ENCODE measurements at places on chromosomes 4 and X. TPM values are rescaled to one million over a fixed set of nuclear protein-coding genes. Genes with fewer than 3 reads are reported as not detected.
A peak's percentile ranks its signal among the peaks of the same experiment; 100 is the strongest.

The NLRP2B gene
- not detected for total RNA-seq

The SPATA4 gene
- total RNA-seq, result 0.28 TPM

The TIGD4 gene
- total RNA-seq, result not detected

The RAB40A gene
- under 0.01 TPM for total RNA-seq

The SAGE1 gene
- total RNA-seq, result not detected

The SRP72 gene
- 197 TPM for total RNA-seq

The MAGEE2 gene
- total RNA-seq, result not detected

The SYTL5 gene
- 0.56 TPM for total RNA-seq

The EGFL6 gene
- total RNA-seq, result not detected

The CWH43 gene
- not detected for total RNA-seq

- no peaks in the 10 kb centered on the region for H3K36me3 ChIP-seq
- H3K4me3 ChIP-seq, result no peak overlapping the region
- DNase-seq, result no peak
These were observed 181.8 kb upstream of the STS start for GRCh38 chrX:6965729-6966128.

- H3K4me1 ChIP-seq, result no peaks in the 10 kb centered on the region
- no peak overlapping the region for H3K27ac ChIP-seq
- no peak for DNase-seq
- H3K4me3 ChIP-seq, result no peak overlapping the region
- no peaks in the 10 kb centered on the region for H3K36me3 ChIP-seq
These were observed 97.6 kb upstream of the STIM2 start for GRCh38 chr4:26763063-26763462.

GRCh38 chr4:87912164-87913004 lies 63.1 kb upstream of the SPP1 start:
- H3K4me3 ChIP-seq, result no peak overlapping the region
- no peaks in the 10 kb centered on the region for H3K36me3 ChIP-seq
- H3K27ac ChIP-seq, result no peak overlapping the region
- H3K4me1 ChIP-seq, result no peaks in the 10 kb centered on the region
- peaks cover 10% of the 10 kb centered on the region for H3K27me3 ChIP-seq
- no peak for DNase-seq

GRCh38 chrX:25527596-25527995 lies 511.8 kb upstream of the ARX start:
- H3K4me3 ChIP-seq, result no peak overlapping the region
- no peaks in the 10 kb centered on the region for H3K27me3 ChIP-seq
- no peaks in the 10 kb centered on the region for H3K4me1 ChIP-seq
- no peak overlapping the region for H3K27ac ChIP-seq
- DNase-seq, result no peak

DNA sequence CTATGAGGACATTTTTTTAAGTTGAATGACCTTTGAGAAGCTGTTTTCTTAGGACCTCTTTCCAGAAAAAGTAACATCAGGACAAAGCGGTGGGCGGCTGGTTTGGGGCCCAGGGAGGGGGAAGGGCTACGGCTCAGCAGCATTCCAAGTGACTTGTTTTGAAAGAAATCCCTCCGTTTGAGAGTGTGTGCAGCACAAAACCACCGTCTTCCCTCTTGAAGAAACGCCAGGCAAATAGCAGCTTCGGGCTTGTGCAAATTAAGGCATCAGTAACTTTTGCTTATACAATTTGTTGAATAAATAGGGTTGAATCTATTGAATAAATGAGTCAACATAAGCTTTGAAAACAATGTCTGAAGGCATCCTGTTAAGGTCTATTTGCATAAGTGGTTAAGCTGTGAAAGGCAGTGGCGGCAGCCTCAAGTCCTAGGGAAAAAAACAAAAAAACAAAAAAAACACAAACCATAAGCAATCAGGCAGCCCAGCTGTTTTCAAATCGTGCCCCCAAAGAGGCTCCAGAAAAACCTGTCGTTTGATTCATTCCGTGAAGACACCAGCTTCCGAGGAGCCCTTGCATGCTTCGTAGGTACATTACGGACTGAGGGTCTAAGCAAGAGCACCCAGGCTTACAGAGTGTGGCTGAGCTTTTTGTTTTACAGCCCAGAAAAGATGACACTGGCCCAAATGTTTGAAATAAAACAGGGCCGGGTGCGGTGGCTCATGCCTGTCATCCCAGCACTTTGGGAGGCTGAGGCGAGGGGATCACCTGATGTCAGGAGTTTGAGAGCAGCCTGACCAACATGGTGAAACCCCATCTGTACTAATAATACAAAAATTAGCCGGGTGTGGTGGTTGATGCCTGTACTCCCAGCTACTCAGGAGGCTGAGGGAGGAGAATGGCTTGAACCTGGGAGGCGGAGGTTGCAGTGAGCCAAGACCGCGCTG lies 103.7 kb downstream of the CRLF2 start:
- H3K4me1 ChIP-seq, result no peaks in the 10 kb centered on the region
- H3K36me3 ChIP-seq, result no peaks in the 10 kb centered on the region
- no peaks in the 10 kb centered on the region for H3K27me3 ChIP-seq
- no peak overlapping the region for H3K27ac ChIP-seq
- no peak overlapping the region for H3K4me3 ChIP-seq
- no peak for DNase-seq

DNA sequence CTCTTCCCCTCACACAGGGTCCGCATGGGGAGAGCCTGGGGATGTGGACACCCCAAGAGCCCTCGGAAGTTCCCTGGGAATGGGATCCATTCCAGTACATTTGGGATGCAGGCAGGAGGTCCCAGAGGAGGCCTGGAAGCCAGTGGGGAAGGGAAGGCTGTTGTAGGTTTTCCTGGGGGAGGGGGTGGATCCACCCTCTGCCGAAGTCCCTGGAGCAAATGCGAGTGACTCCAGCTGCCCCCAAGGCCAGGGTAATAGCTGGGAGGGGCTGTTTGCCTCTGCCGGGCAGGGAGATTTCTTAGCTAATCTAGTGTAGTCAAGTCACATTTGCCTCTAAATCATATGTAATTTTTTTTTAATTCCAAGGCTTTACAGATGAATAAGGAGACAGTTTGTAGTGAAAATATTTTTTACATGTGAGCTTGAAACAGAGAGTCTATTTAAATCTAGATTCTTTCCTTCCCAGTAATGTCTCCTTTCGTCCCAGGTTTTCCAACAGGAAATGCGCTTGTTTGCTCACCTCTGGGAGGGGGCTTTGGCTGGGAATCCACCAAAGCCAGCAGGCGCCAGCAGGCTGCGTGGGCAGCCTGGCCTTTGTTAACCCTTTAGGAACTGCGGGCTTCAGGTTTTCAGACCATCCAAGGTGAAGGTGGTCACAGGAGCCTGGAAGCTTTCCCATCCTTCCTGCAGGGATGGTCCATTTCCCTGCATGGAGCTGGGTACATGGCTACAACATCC lies 26.8 kb downstream of the SH3TC1 start:
- DNase-seq, result no peak
- no peak overlapping the region for H3K4me3 ChIP-seq
- H3K4me1 ChIP-seq, result peaks cover 7% of the 10 kb centered on the region
- peaks cover 3% of the 10 kb centered on the region for H3K27me3 ChIP-seq

- DNase-seq, result no peak
- no peaks in the 10 kb centered on the region for H3K27me3 ChIP-seq
- no peaks in the 10 kb centered on the region for H3K36me3 ChIP-seq
- H3K27ac ChIP-seq, result no peak overlapping the region
These were observed 117.2 kb downstream of the PDHA2 start for GRCh38 chr4:95957054-95957453.

DNA sequence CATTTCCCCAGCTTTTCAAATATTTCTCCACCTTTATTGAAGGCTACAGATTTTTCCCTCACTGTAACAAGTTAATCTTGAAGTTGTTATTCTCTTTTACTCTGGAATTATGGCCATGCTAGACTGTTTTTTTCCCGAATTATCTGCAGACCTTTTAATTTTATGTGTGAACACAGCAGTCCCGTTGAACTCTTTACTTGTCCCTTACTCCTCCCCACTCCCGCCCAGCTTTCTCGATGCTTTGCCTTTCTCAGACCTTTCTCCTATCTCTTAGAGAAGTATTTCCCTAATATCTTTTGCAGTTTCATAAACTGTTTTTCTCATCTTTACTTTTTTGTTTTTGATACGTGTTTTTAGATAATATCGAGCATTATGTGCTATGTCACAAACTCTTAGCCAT lies 776 bp downstream of the CEP44 start:
- H3K4me3 ChIP-seq, result peak overlapping the region; percentile 60
- H3K27ac ChIP-seq, result peak overlapping the region; percentile 25
- H3K27me3 ChIP-seq, result no peaks in the 10 kb centered on the region
- no peak for DNase-seq

DNA sequence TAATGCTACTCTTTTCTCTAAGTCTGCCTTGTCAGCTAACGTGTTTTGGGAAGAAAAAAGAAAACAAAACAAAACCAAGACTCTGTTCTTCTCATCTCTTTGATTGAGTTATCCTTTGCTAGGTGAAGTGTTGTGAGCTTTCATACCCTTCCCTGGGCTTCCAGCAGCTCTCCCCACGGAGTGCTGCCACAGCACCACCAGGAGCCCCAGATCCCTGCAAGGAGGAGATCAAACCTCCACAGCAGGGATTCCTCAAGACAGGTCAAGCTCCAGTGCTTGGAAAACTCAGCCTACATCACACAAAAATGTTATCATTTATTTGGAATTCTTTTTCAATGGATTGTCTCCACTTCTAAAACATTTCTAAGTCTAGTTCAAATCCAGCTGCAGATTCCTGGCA lies 1981.9 kb upstream of the TENM3 start:
- no peaks in the 10 kb centered on the region for H3K4me1 ChIP-seq
- no peaks in the 10 kb centered on the region for H3K27me3 ChIP-seq
- no peaks in the 10 kb centered on the region for H3K36me3 ChIP-seq
- no peak overlapping the region for H3K4me3 ChIP-seq
- no peak for DNase-seq
- no peak overlapping the region for H3K27ac ChIP-seq

DNA sequence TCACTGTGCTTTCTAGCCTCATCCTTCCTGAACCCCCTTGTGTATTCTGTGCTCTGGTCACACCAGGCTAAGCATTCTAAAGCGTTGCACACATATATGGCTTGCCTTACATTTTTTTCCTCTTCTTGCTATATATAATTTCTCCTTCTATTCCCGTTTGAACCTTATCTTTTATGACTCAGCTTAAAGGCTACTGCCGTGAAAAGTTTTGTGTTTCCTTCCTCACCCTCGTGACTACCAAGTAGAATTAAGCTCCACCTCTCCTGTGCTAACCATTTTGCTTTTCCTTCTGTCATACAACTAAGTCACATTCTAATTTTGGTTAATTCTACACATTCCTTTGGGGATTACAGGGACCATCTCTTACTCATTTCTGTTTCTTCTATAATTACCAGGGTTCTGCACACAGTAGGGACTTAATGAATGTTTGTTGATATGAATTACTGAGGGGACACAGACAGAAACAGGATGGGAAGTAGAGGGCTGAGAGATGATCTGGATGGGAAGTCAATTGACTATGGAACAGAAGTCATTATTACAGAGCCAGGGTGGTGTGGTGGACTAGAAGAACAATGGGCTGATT lies 67.1 kb downstream of the DOCK11 start:
- H3K27me3 ChIP-seq, result no peaks in the 10 kb centered on the region
- no peak overlapping the region for H3K4me3 ChIP-seq
- H3K4me1 ChIP-seq, result no peaks in the 10 kb centered on the region
- no peak for DNase-seq
- H3K36me3 ChIP-seq, result no peaks in the 10 kb centered on the region

GRCh38 chr4:9968472-9968871 lies 52.8 kb downstream of the SLC2A9 start:
- H3K4me1 ChIP-seq, result no peaks in the 10 kb centered on the region
- H3K27ac ChIP-seq, result peak overlapping the region; percentile 72
- DNase-seq, result peak; percentile 65
- no peaks in the 10 kb centered on the region for H3K36me3 ChIP-seq
- H3K27me3 ChIP-seq, result no peaks in the 10 kb centered on the region

GRCh38 chr4:146342600-146343192 lies 128.4 kb downstream of the REELD1 start:
- H3K27ac ChIP-seq, result no peak overlapping the region
- H3K36me3 ChIP-seq, result no peaks in the 10 kb centered on the region
- H3K4me3 ChIP-seq, result no peak overlapping the region
- DNase-seq, result peak; percentile 47

GRCh38 chr4:143424276-143424675 lies 87.6 kb downstream of the GAB1 start:
- no peaks in the 10 kb centered on the region for H3K27me3 ChIP-seq
- H3K4me1 ChIP-seq, result peaks cover 4% of the 10 kb centered on the region
- peak; percentile 82 for DNase-seq
- no peak overlapping the region for H3K4me3 ChIP-seq
- peaks cover 9% of the 10 kb centered on the region for H3K36me3 ChIP-seq

GRCh38 chr4:111639120-111639690 lies 506.0 kb upstream of the FAM241A start:
- no peak overlapping the region for H3K27ac ChIP-seq
- no peaks in the 10 kb centered on the region for H3K36me3 ChIP-seq
- H3K4me1 ChIP-seq, result no peaks in the 10 kb centered on the region
- DNase-seq, result peak; percentile 70
- H3K4me3 ChIP-seq, result no peak overlapping the region
- no peaks in the 10 kb centered on the region for H3K27me3 ChIP-seq

DNA sequence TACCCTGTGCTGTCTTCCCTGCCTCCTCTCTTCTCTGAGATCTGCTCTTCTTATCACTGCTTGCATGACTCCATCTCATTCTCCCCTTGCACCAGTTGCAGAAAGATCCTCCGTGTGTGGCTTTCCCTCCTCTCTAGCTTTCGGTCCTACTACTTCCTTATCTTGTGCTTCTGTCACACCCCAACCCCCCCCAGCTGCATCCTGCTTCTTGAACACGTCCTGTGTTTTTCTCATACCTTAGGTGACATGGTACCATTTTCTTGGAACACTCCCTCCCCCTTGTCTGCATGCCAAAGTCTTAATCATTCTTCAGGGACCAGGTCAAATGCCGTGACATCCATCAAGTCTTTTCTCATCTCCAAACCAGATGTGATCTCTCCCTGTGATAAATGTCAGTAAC lies 46.4 kb downstream of the FHL1 start:
- H3K27ac ChIP-seq, result no peak overlapping the region
- DNase-seq, result no peak
- H3K36me3 ChIP-seq, result peaks cover 3% of the 10 kb centered on the region

DNA sequence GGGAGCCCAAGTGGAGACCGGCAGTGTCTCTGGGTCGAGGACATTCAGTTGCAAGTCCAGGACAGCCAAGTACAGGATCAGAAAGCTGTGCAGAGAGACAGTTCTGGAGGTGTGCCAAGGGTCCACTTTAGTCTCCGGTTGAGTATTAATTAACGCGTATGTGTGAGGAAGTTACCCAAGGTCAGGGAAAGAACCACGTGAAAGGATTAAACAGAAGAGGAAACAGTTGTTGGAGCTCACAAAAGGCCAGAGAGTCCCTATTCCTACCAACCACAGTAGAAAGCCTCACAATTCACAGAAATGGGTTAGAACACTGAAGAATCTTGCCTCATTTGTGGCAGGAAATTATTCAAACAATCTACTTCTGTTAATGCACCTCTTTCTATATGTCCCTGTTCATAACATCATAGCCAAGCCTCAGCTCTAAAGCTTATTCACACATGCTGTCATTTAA lies 17.9 kb upstream of the NSUN7 start:
- H3K27me3 ChIP-seq, result peaks cover 10% of the 10 kb centered on the region
- DNase-seq, result no peak
- H3K4me3 ChIP-seq, result no peak overlapping the region
